ENCODE measurements at places on chromosomes 3 and 15. TPM values are rescaled to one million over a fixed set of nuclear protein-coding genes. Genes with fewer than 3 reads are reported as not detected.

Gene CLDN16
- not detected for polyA plus RNA-seq

Gene C2CD4A
- not detected for polyA plus RNA-seq

Gene DAZL
- polyA plus RNA-seq = not detected

Gene MCF2L2
- 0.14 TPM for polyA plus RNA-seq

Gene XCR1
- not detected for polyA plus RNA-seq

Gene SLC9A9
- polyA plus RNA-seq = 17.3 TPM

Gene ZNF619
- polyA plus RNA-seq = 3.0 TPM

Gene GOLGA8H
- polyA plus RNA-seq = not detected

Gene MAP6D1
- 1.0 TPM for polyA plus RNA-seq

Gene C3orf22
- not detected for polyA plus RNA-seq

Gene RASL12
- not detected for polyA plus RNA-seq

Gene TGM5
- polyA plus RNA-seq = not detected

Gene CCDC174
- 16.6 TPM for polyA plus RNA-seq

Gene CHRM5
- polyA plus RNA-seq = not detected

Gene CELSR3
- polyA plus RNA-seq = 0.60 TPM

Gene CATSPER2
- polyA plus RNA-seq = 1.5 TPM

Gene NEIL1
- 2.1 TPM for polyA plus RNA-seq

Gene TERC
- not detected for polyA plus RNA-seq

Gene KBTBD8
- 1.7 TPM for polyA plus RNA-seq

Gene ZDHHC3
- 28.0 TPM for polyA plus RNA-seq

Gene ADAMTS17
- 0.29 TPM for polyA plus RNA-seq

Gene LRRN1
- 0.66 TPM for polyA plus RNA-seq

Gene CPLX3
- polyA plus RNA-seq = not detected

Gene FBLN2
- 15.8 TPM for polyA plus RNA-seq

Gene KLHL40
- not detected for polyA plus RNA-seq

All from naive thymus-derived CD8-positive, alpha-beta T cell (primary cell).